Activated CD8-positive, alpha-beta memory T cell treated with anti-CD3 and anti-CD28 coated beads, Interleukin-2, amount 10 ng/mL, durations not matched to agents 7 days and 5 days (primary cell): ENCODE measurements at places on chromosomes 4 and X.

DNA sequence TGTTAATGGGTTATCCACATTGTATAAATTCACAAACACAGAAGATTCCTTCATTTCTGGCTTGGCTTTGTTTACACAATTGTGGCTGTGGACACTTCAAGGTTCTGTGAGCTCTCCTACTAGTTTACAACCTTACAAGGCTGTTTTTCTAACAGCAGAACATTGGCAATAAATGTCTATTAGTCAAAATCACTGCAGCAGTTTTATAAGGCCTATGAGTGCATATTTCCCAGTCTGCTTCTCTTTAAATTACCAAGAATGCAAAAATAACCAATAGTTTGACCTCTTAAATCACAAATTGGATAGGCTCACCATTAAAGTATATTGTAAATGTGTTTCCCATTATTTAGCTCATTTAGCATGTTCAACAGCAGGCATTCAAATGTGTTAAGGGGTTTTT is 239.2 kb downstream of the DKK2 start:
- no peak overlapping the region for H3K27ac ChIP-seq
- no peaks in the 10 kb centered on the region for H3K36me3 ChIP-seq
- no peak for DNase-seq
- no peaks in the 10 kb centered on the region for H3K27me3 ChIP-seq
- H3K4me3 ChIP-seq: no peak overlapping the region
- no peaks in the 10 kb centered on the region for H3K4me1 ChIP-seq

- no peaks in the 10 kb centered on the region for H3K36me3 ChIP-seq
- peaks cover 64% of the 10 kb centered on the region for H3K27me3 ChIP-seq
- DNase-seq: peak; percentile 39
- no peak overlapping the region for H3K27ac ChIP-seq
- H3K4me1 ChIP-seq: peaks cover 6% of the 10 kb centered on the region
These were observed 1.3 kb upstream of the RGS12 start for GRCh38 chr4:3291411-3291968.

- no peak for DNase-seq
- H3K27ac ChIP-seq: no peak overlapping the region
- no peak overlapping the region for H3K4me3 ChIP-seq
- H3K27me3 ChIP-seq: no peaks in the 10 kb centered on the region
- no peaks in the 10 kb centered on the region for H3K4me1 ChIP-seq
These were observed 135.3 kb upstream of the LDB2 start for GRCh38 chr4:17033768-17034181.

GRCh38 chrX:108312957-108313356 is 125.3 kb downstream of the COL4A6 start:
- no peak for DNase-seq
- no peaks in the 10 kb centered on the region for H3K27me3 ChIP-seq
- no peaks in the 10 kb centered on the region for H3K36me3 ChIP-seq
- H3K4me3 ChIP-seq: no peak overlapping the region
- no peak overlapping the region for H3K27ac ChIP-seq
- no peaks in the 10 kb centered on the region for H3K4me1 ChIP-seq

DNA sequence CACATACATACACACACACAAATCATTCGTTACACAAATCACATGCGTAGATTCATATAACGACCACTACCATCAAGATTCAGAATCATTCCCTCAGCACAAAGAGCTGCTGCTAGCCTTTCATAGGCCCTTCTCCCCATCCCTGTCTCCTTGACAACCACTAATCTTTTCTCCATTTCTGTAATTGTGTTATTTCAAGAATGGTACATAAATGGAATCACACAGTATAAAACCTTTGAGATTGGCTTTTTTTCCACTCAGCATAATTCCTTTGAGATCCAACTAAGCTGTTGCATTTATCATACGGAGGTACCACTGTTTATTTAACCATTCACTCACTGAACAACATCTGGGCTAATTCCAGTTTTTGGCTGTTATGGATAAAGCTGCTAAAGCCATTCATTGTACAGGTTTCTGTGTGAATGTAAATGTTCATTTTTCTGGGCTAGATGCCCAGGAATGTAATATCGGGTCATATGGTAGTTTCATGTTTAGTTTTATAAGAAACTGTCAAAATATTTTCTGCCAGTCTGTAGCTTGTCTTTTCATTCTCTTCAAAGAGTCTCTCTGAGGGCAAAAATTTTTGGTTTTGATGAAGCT is 64.1 kb downstream of the USP11 start:
- no peaks in the 10 kb centered on the region for H3K27me3 ChIP-seq
- H3K27ac ChIP-seq: no peak overlapping the region
- H3K4me1 ChIP-seq: no peaks in the 10 kb centered on the region
- no peaks in the 10 kb centered on the region for H3K36me3 ChIP-seq
- no peak for DNase-seq

DNA sequence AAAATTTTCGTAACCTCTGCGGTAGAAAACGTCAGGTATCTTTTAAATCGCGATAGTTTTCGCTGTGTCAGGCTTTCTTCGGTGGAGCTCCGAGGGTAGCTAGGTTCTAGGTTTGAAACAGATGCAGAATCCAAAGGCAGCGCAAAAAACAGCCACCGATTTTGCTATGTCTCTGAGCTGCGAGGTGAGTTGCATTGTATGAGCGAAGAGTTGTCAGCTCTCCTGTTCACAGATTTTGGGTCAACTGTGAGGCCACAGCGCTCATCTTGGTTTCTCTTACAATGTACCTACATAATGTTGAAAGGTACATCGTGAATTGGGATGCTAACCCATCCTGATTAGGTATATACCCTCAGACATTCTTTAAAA is 486 bp downstream of the CLCN3 start:
- H3K27me3 ChIP-seq: no peaks in the 10 kb centered on the region
- H3K27ac ChIP-seq: peak overlapping the region; percentile 100
- H3K4me1 ChIP-seq: peaks cover 50% of the 10 kb centered on the region
- peak overlapping the region; percentile 100 for H3K4me3 ChIP-seq

GRCh38 chrX:41014776-41015360 is 70.4 kb upstream of the USP9X start:
- no peaks in the 10 kb centered on the region for H3K27me3 ChIP-seq
- no peak overlapping the region for H3K27ac ChIP-seq
- H3K4me3 ChIP-seq: no peak overlapping the region

GRCh38 chr4:76035141-76035540 is 729 bp downstream of the CXCL11 start:
- peaks cover 3% of the 10 kb centered on the region for H3K36me3 ChIP-seq
- H3K27me3 ChIP-seq: peaks cover 18% of the 10 kb centered on the region

GRCh38 chrX:1380672-1381233 is 11.2 kb downstream of the SLC25A6 start:
- H3K27me3 ChIP-seq: no peaks in the 10 kb centered on the region
- no peaks in the 10 kb centered on the region for H3K4me1 ChIP-seq
- no peak for DNase-seq
- no peak overlapping the region for H3K27ac ChIP-seq

GRCh38 chr4:16194214-16194613 is 32.1 kb downstream of the TAPT1 start:
- H3K27ac ChIP-seq: no peak overlapping the region
- H3K4me3 ChIP-seq: no peak overlapping the region

- H3K4me3 ChIP-seq: no peak overlapping the region
- no peak overlapping the region for H3K27ac ChIP-seq
- H3K4me1 ChIP-seq: no peaks in the 10 kb centered on the region
- H3K36me3 ChIP-seq: no peaks in the 10 kb centered on the region
These were observed 22.4 kb downstream of the PRRG1 start for GRCh38 chrX:37371578-37371991.

GRCh38 chr4:67750691-67751090 is 3.5 kb downstream of the GNRHR start:
- no peak overlapping the region for H3K27ac ChIP-seq
- peaks cover 1% of the 10 kb centered on the region for H3K4me1 ChIP-seq
- no peak for DNase-seq
- H3K27me3 ChIP-seq: no peaks in the 10 kb centered on the region

GRCh38 chrX:118745570-118745969 is 18.2 kb downstream of the IL13RA1 start:
- no peaks in the 10 kb centered on the region for H3K36me3 ChIP-seq
- H3K4me3 ChIP-seq: no peak overlapping the region
- H3K27ac ChIP-seq: no peak overlapping the region
- no peaks in the 10 kb centered on the region for H3K4me1 ChIP-seq
- peaks cover 7% of the 10 kb centered on the region for H3K27me3 ChIP-seq
- no peak for DNase-seq

DNA sequence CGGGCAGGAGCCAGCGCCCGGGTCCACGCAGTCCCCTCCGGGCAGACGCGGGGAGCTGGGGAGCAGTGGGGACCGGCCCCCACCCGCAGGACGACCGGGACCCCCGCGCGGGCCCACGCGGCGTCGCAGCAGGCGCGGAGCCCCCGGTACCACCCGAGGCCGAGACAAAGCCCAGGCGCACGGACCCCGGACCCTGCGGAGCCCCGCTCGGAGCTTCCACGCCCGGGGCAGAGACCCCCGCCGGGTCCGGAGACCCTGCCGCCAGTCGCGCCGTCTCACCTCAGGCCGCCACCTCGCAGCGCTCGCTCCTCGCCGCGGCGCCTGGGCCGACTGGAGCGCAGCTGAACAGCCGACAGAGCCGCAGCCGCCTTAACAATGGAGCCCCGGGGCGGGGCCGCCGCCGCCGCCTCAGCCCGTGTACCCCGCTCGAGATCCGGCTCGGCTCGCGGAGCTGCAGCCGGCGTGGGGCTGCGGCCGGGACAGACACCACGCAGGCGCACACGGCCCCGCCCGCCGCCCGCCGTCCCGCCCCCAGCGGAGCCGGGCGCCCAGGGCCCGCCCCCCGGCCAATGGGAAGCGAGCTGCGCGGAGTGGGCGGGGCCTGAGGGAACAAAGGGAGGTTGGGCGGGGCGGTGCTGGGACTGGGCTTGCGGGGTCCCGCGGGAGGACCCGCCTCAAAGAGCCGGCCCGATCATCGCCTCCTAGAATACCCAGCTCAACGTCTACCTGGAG is at the start of gene AFAP1:
TSS of gene AFAP1 (minus strand) at position 485 of the 732 bp plus-strand sequence. CDS start 67,783 bp downstream, outside the sequence.
- peak within 1 kb of the TSS; percentile 57 for H3K4me3 ChIP-seq
- peaks cover 21% of the 10 kb centered on the region for H3K27me3 ChIP-seq
- peaks cover 7% of the 10 kb centered on the region for H3K4me1 ChIP-seq
- peak; percentile 87 for DNase-seq
- H3K27ac ChIP-seq: no peak within 1 kb of the TSS
- H3K36me3 ChIP-seq: peaks cover 2% of the 10 kb centered on the region

GRCh38 chr4:33785843-33786242 is 2458.5 kb downstream of the ARAP2 start:
- no peaks in the 10 kb centered on the region for H3K4me1 ChIP-seq
- no peak overlapping the region for H3K4me3 ChIP-seq
- H3K36me3 ChIP-seq: no peaks in the 10 kb centered on the region
- no peaks in the 10 kb centered on the region for H3K27me3 ChIP-seq
- no peak overlapping the region for H3K27ac ChIP-seq
- no peak for DNase-seq

DNA sequence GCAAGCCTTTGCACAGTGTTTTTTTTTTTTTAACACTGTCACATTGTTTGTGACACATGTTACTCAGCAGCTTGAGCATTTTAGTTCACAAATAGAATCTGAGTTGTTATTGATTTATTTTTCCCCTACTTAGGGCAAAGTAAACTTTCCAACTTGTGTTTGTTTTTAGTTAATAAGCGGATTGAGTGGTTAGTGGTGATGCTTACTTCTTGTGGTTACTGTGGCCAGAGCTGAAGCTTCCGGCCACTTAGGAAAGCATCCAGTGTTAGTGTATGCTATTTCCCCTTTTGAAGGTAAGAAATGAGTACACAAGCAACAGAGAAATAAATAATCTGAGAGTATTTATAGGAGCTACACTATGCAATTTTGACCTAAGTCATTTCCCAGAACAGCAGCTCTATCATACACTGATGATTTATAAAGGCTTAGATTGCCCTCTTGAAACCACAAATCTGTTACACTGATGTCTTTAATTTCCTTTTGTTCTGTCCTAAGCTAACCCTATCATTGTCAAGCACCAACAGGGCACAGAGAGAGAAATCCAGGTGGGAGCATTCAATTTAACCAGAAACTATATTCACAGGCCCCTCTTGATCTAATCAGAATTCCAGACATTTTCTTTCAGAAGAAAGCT is 2464.6 kb downstream of the PCDH7 start:
- no peaks in the 10 kb centered on the region for H3K27me3 ChIP-seq
- no peak overlapping the region for H3K4me3 ChIP-seq
- H3K36me3 ChIP-seq: no peaks in the 10 kb centered on the region
- peaks cover 5% of the 10 kb centered on the region for H3K4me1 ChIP-seq
